ENCODE measurements at places on chromosomes 4 and X. TPM values are rescaled to one million over a fixed set of nuclear protein-coding genes. Genes with fewer than 3 reads are reported as not detected.

MMGT1 gene
- total RNA-seq, result 24.0 TPM

FAM9C gene
- not detected for total RNA-seq

CT45A2 gene
- total RNA-seq, result not detected

UTP14A gene
- 7.6 TPM for total RNA-seq

C4orf51 gene
- not detected for total RNA-seq

PITX2 gene
- total RNA-seq, result 25.4 TPM

NDP gene
- 0.20 TPM for total RNA-seq

FANCB gene
- 0.59 TPM for total RNA-seq

SRPX gene
- 75.7 TPM for total RNA-seq

All from right atrium auricular region (tissue), 2 donors.